ENCODE measurements at places on chromosomes 16 and 17.

- no peak for DNase-seq
Measured at GRCh38 chr16:82414476-82414875, 212.3 kb upstream of the CDH13 start.

GRCh38 chr17:27081002-27081638, 212.8 kb upstream of the WSB1 start:
- no peak for DNase-seq

DNA sequence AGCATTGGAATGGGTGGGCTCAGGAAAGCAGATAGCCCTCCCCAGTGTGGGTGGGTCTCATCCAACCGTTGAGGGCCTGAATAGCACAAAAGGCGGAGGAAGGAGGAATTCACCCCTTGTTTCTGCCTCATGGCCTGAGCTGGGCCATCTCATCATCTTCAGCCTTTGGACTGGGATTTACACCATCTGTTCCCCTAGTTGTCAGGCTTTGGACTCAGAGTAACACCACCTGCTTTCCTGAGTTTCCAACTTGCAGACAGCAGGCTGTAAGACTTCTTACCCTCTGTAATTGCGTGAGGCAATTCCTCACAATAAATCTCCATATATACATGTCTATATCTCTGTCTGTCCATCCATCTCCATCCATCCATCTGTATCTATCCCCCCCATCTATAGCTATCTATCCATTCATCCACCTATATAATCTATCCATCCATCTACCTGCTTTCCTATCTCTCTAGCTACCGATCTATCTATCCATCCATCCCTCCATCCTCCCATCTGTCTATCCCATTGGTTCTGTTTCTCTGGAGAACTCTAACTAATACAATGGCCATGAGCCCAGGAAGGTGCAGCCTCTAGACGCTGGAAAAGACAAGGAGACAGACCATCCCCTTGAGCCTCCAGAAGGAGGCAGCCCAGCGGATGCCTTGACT, 21.3 kb downstream of the DNAH17 start:
- DNase-seq = no peak

DNA sequence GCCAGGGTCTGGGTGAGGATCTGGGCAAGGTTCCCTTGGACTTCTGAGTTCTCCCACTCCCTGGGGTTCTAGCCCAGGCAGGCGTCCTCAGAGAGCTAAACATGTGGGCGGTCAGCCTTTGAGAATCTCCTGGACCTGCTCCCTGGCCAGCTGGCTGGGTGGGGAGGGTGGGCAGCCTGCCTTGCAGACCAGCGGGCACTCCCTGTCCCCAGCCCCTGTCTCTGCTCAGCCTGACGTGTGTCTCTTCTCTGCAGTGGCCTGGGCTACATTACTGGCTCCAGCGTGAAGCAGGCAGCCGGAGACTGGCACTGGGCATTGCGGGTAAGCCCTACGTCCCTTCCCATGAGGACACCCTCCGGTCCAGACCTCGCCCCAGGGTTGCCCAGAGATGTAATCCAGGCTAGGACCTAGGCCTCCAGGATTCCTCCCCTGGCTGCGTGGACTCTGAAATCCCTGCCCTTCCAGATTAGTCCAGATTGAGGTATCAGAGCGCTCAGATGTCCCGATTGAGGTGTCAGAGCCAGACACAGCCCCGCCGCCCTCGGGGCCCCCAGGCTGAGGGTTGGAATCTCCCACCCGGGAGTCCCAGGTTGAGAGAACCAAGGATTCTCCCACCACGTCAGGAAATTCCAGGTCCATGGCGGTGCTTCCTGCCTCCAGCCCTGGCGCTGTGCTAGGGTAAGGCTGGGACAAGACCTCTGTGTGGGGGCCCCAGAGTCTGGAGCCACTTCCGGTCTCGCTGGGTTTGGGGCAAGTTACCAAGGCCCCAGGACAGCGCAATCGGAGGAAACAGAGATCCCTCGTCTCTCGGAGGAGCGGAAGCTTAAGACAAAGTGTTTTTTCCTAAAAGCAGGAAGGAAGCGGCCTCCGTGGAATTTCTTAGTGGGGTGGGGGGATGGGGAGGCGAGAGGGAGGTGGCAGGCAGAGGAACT, 24.1 kb downstream of the MYBBP1A start:
- DNase-seq = no peak

- DNase-seq = no peak
Measured at GRCh38 chr16:2702871-2703745, 16.9 kb downstream of the PRSS27 start.

All from activated gamma-delta T cell treated with anti-CD3 and anti-CD28 coated beads, Interleukin-2, amount 50 U/mL, for 16 hours (primary cell).